ENCODE measurements at places on chromosomes 1 and 21.
A peak's percentile ranks its signal among the peaks of the same experiment; 100 is the strongest.

- no peak for DNase-seq
Observed at GRCh38 chr1:225482421-225482950, 54.6 kb upstream of the LBR start.

DNA sequence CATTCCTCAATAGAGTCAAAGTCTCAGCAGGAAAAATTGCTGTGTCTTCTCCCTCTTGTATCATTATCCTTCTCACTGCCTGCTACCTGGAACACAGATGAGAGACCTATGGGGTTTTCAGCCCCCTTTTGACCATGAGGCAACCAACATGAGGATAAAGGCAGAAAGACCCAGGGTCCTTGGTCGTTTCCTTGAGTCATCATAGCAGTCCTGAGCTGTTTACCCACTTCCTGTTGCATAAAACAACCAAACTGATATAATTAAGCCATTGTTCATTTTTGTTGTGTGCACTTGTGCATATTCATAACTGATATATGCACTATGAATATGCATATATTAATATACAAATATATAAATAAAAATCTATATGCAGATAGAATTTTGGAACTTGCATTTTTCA lies 188.3 kb upstream of the MAP1LC3C start:
- no peak for DNase-seq

GRCh38 chr1:94716965-94717364 lies 103.2 kb upstream of the SLC44A3 start:
- DNase-seq, result no peak

- no peak for DNase-seq
Observed at GRCh38 chr1:201707027-201707426, 121.9 kb upstream of the IPO9 start.

- DNase-seq, result peak; percentile 90
Observed at GRCh38 chr1:35557118-35557610, at the start of gene KIAA0319L. Gene KIAA0319L, minus strand, starts transcription at chr1:35557403. Its CDS starts 2,912 bp downstream, at chr1:35554491.

Measured in hypothalamus (tissue), 51 donors.